ENCODE measurements at places on chromosomes 5 and 9.

- DNase-seq = no peak
Measured at GRCh38 chr5:32339878-32340277, 27.1 kb upstream of the MTMR12 start.

GRCh38 chr9:88272986-88273385 lies 115.3 kb upstream of the SPIN1 start:
- DNase-seq = no peak

DNA sequence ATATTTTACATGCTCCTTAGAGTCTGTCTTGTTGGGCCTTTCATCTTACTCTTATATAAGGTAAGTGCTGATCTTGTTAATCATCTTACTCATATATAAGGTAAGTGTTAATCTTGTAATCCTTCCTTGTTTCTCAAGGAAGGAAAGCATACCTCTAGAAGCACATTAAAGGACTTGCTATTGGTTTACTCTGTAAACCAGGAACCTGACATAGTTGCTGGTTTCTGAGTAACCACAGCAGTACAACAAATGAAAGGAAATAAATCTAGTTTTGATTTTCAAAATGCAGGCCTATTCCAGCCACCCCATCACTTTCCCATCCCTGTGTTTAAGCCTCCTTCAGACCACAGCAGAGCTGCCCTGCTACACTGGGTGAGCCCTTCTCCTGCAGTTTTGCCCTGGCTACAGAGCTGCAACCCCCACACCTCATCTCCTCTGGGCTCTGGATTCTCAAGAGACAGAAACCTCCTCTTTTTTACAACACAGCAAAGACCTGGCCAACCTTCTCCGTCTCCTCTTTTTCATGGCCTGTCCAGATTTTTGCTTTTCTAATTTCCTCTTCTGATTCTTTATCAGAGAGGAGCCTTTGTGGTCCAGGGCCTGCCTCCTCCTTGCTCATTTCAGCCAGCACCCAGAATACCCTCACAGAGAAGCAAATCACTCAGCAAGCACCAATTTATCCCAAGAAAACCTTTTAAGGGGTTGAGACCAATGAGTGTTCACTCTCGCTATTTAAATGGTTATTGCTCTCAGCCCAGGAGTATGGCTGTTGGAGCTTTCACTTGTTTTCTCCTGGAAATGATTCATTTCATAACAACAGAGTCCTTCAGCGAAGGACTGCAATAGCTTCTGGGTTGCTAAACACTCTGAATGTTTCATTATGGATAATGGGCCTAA lies 103.2 kb downstream of the FSTL4 start:
- no peak for DNase-seq

GRCh38 chr5:89351222-89351621 lies 468.2 kb upstream of the MEF2C start:
- no peak for DNase-seq

Measured in stimulated activated CD8-positive, alpha-beta memory T cell treated with anti-CD3 and anti-CD28 coated beads, Interleukin-7, amount 100 ng/mL, for 24 hours (primary cell).